Kasumi-1 (cell line): ENCODE measurements at places on chromosomes 2 and 18.

DNA sequence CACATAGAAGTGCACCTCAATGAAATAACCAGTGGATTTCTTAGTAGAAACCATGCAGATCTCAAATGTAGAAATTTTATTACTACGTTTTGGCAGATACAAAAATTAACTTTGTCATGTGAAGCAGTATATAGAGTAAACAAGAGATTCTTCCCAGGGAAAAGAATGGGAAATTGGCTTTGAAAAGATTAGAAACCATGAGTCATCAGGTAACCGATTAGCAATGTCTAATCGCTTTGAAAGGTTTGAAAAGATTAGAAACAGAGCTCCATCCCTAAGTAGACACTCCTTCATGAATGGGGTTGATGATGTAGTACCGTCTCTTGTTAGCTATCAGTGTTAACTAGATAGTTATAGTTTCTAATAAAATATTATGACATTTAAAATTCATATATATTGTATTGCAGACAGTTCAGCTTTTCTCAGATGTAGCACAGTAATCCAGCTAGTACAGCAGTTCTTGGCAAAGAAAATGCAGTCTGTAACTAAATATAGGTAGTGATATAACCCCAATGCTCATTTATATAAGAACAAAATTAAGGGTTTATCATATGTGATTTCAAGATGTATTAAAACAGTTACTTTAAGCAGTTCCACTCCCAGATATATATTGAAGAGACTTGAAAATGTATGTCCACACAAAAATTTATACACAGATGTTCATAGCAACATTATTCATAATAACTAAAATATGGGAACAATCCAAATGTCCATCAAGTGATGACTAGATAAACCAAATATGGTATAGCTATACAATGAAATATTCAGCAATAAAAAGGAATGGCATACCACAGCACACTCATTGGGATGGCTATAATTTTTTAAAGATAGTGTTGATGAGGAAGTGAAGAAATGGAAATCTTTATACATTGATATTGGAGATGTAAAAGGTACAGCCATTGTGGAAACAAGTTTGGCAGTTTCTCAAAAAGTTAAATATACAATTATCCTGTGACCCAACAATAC, 113.9 kb downstream of the PTPN4 start:
- DNase-seq, result no peak

GRCh38 chr2:88686320-88686719, 5.2 kb upstream of the RPIA start:
- DNase-seq, result no peak

DNA sequence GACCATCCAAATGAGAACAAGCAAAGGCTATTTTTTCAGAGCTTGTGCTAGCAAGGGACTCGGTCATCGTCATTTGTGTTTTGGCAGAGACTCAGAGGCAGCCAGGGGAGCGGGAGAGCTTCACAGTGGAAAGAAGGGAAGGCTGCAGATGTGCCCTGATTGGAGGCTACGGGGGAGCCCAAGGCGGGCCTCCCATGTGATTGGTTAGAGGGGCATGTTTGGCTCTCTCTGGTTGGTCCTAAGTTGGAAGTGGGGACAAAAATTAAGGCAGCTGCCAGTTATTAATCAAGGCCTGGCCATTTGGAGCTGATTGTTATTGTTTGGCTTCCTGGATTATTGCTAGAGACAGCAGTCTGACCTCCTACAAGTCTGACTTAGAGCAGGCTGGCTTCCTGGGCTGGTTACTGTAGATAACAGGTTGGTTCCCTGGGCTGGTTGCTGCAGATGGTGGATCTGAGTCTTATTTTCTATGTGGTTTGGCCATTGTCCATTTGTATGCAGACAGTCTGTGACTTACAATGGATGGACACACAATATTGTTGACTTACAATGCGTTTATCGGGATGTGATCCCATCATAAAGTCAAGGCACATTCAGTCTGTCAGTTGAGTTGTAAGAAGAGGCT, 5.9 kb downstream of the FER1L5 start:
- DNase-seq, result no peak

DNA sequence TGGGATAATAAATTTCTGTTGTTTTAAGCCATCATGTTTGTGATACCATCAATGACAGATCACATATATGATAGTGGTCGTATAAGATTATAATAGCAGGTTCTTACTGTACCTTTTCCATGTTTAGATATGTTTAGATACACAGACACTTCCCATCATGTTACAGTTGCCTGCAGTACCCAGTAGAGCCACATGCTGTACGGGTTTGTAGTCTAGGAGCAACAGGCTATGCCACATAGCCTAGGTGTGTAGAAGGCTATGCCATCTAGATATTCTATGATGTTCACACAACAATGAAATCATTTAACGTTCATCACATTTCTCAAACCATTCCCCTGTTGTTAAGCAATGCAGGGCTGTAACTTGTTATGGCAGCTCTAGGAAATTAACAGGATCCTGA, 132.9 kb upstream of the SH3BP4 start:
- no peak for DNase-seq

GRCh38 chr2:208326016-208326415, 60.0 kb downstream of the PIKFYVE start:
- DNase-seq, result no peak

- no peak for DNase-seq
Measured at GRCh38 chr18:59848002-59848401, 51.8 kb upstream of the PMAIP1 start.

DNA sequence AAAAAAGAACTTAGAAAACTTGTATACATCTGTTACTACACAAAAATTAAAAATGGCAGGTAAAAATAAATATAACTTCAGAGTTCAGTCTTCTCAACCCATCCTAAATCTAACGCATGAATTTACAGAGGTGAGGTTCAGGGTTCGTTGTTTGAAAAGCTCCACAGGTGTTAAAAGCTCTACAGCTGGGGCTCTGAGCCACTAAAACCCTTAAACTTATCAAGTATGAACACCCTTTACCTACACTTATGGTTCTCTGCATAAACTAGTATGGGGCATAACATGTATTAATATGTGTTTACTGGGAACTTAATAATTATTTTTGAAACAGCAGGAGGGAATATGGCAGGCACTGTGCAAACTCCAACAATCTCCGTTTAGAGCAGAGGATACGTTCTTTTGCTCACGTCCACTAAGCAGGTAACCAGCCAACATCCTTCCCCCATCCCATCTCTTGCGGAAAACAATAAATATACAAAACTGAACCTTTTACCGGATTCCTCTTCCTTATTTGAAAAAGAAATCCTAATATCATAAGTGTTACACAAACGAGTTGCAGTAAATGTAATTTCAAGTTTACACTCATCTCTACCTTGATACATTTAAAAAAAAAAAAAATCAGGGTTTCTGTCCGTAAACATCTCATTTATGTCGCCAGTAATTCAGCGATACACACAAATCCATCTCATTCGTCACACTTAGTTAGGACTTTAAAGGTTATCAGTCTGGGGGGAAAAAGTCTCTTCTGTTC, 1.3 kb downstream of the PIAS2 start:
- DNase-seq, result no peak

GRCh38 chr2:198385856-198386255, 581.5 kb downstream of the PLCL1 start:
- DNase-seq, result no peak

DNA sequence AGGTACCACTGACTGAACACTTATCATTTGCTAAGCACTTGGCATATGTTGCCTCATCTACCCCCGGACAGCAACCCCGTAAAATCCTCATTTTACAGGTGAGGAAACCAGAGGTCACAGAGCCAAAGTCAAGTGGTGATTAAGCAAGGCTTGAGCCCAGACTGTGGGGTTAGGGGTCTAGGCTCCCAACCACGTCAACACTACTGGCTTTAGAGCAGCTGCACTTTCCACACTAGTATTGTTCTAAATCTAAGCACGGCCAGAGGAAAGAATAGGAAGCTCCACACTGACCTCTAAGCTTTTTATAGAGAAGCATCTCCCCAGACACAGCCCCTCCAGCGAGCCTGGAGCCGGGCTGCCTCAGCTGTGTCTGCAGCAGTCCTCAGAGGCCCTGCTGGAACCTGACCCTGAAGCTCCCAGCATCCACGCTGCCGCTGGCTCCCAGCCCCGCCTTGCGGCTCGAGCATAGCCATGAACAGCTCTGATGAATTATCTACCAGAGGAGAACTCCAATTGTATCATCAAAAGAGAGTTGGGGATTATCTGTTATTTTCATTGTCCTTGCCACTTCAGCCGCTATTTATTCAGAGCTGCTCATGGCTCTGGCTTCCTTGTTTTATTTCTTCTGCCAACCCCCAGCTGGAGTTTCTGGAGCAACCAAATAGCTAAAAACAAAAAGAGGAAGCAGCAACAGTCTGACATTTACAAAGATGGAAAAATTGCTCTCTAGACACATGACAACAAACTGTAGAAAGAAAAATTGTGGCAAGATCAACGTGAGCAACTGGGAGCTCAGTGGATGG, 62.2 kb upstream of the RTN4 start:
- DNase-seq, result peak; percentile 92

DNA sequence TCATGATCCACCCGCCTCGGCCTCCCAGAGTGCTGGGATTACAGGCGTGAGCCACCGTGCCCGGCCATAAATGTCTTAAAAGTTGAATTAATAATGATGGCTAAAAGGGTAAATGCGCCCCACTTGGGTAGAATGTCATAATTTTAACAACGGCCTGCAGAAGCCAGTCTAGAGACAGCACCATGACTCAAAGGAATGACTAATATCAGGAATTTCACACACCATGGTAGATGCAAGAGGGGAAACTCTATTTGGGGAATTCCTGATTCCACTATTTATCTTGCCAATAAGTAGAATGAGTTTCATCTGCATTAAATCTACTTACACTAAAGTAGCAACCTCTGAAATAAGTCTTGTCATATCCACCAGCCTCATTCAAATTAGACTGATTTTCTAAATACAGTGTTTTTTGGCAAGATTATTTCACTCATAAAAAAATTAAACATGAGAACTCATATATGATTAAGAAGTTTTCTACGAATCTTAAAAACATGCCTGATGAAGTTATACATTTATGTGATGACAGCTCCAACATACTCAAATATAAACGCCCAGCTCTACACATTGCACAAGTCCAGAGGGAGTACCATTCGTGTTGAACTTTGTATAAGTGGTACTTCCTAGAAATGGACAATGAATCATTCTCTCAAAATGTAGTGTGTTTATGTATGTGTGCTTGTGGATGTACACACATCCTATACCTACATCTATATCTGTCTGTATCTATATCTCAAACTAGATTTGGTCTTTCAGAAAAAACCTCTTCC, 309.7 kb downstream of the IRS1 start:
- no peak for DNase-seq

- no peak for DNase-seq
Measured at GRCh38 chr2:225196579-225196978, 154.3 kb upstream of the DOCK10 start.

- DNase-seq, result no peak
Measured at GRCh38 chr2:219221957-219222518, 3.3 kb upstream of the ABCB6 start.
